ENCODE measurements at places on chromosomes 5 and 9.

GRCh38 chr5:40405230-40405629, 274.5 kb upstream of the PTGER4 start:
- no peak for DNase-seq

DNA sequence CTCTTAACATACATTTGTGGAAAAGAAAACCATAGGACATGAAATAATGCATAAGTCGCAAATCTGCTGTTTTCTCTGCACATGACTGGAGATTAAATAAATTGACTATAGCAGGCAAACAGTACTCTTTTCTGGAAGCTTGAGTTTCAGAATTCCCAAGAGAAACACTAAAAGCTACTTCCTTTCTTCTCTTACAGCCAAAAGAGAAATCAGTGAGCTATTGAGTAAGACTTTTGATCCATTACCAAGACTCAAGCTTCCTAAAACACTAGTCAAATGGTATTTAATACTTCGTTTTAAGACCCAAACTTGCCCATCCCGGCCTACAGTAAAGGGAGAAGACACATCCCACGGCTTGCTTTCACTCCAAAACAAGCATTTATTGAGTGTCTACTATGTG, 335.8 kb upstream of the PUM3 start:
- DNase-seq: no peak

GRCh38 chr5:33148076-33148513, 292.7 kb upstream of the TARS1 start:
- DNase-seq: no peak

GRCh38 chr5:174348311-174348981, 302.9 kb downstream of the NSG2 start:
- DNase-seq: no peak

DNA sequence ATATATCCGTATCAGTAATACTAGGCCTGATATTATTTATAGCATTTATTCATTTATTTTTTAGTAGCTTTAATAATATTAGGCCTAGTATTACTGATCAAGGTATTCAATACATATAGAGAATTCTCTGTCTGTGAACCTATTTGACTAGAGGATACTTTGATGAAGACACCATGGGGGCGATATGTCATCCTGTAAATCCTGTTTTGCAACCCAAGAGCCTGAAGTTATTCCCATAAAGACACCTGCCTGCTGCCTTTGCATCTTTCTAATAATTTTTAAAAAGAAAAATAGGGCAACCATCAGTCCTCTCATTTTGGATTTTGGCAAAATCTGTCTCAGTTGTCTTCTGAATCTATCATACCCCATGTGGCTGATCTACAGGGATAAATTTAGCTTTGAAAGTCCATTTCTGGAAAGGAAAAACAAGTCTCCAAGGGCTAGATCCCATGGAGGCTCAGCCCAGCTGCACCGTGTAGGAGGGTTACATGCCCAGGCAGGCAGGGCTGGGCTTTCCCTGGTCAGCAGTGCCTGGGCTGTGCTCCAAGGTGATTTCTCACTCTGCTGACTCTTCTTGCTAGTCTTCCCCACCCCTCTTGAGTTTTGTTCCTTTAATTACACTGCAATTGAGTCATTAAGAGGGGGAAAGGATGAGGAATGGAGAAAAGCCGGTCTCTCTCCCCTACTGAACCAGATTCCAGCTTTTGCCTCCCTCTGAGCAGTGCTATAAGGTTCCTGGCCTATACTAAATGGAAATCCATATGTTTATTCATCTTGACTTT, 169.0 kb downstream of the TRIM32 start:
- no peak for DNase-seq

GRCh38 chr5:39209924-39210323, 9.4 kb downstream of the FYB1 start:
- peak; percentile 71 for DNase-seq

DNA sequence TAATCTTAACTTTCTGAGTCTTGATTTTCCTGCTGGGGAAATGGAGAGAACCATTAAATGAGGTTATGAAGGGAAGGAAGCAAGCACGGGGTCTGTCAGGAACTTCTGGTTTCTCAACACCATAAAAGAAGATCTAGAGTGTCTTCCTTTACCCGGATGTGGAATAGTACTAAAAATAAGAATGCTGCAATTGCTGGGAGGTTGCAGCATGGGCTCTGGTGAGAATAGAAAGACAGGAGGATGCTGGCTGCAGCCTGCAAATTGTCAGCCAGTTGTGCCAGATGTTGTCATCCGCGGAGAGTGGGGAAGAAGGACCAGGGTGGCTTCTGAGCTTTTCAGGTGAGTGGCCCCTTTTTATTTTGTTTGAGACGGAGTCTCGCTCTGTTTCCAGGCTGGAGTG, 69.3 kb upstream of the STC2 start:
- DNase-seq: no peak

DNA sequence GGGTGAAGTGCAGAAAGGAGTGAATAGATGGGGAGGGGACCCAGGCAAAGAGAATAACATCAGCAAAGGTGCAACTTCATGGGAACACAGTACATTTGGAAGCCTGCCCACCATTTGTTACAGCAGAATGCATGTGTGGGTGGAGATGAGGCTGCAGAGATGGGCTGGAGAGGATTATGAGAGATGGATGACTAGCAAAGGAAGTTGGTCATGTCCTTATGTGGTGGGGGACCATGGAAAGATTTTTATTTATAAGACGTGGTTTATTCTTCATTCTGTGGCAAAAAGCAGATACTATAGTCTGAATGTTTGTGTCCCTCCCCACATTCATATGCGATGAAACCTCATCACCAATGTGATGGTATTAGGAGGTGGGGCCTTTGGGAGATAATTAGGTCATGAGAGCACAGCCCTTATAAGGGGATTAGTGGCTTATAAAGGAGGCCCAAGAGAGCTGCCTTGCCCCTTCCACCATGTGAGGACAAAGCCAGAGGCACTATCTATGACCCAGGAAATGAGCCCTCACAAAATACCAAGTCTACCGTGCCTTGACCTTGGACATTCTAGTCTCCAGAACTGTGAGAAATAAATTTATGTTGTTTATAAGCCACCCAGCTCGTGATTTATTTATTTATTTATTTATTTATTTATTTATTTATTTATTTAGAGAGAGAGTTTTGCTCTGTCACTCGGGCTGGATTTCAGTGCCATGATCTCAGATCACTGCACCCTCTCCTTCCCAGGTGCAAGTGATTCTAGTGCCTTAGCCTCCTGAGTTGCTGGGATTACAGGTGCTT, 483.7 kb downstream of the RAB3C start:
- DNase-seq: no peak

- DNase-seq: no peak
These were observed 531 bp downstream of the MVB12B start for GRCh38 chr9:126327006-126327713.

DNA sequence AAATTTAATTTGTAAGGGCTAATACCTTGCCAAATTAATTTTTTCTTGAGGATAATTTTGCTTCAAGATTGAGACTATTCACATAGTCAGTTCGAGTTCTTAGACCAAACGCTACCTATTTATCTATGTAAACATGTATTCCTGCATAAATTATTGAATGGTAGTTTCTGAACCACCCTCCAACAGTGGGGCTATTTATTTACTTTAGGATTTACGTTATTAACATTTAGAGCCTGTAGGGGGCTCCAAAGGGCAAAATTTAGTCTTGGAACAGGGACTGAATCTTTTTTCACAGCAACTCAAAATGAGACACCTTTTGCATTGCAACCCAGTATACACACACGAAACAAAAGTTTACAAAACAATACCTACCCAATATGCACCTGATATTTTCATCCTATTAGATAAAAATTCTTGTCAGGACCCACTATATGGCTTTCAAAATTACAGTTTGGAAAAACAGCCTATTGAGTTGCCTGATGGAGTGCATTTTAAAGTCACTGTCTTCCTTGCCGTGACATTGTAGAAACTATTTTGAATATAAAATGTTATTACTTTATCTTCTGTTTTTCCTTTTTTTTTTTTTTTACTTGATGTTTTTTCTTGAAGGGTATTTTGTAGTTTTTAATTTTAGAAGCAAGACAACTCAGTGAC, 47.1 kb upstream of the POU4F3 start:
- no peak for DNase-seq

DNA sequence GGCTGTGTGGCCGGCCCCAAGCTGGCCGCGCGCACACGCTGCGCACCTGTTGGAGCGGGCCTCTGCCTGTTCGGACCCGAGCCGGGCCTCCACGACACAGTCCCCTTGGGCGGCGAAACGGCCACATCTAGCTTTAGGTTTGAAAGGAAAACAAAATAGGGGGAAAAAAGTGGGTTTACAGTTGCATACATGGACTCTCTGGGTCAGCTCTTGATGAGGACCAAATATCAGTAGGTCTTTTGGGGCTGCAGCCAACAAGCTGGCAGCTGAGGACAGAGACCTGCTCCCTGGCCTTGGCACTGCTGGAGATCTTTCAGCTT, 20.7 kb downstream of the IGIP start:
- DNase-seq: no peak

GRCh38 chr5:80625230-80625629, 29.2 kb upstream of the MSH3 start:
- no peak for DNase-seq

DNA sequence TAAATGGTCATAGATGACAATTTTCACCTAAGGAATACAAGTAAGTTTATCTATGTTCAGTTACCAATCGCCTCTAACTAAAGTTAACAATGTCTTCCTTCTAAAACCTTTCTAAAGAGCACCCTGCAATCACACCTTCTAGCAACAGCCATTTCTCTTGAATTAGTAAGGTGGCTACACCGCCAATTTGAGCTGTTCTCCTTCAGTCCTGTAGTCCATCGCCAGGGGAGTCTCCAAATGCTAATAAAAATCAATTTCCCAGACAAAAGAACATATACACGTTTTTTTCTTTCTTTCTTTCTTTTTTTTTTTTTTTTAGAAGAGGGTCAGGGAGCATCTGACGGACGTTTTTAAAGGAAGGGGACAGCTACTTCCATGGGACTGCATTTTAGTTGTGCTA, 729 bp upstream of the RORB start:
- DNase-seq: no peak

DNA sequence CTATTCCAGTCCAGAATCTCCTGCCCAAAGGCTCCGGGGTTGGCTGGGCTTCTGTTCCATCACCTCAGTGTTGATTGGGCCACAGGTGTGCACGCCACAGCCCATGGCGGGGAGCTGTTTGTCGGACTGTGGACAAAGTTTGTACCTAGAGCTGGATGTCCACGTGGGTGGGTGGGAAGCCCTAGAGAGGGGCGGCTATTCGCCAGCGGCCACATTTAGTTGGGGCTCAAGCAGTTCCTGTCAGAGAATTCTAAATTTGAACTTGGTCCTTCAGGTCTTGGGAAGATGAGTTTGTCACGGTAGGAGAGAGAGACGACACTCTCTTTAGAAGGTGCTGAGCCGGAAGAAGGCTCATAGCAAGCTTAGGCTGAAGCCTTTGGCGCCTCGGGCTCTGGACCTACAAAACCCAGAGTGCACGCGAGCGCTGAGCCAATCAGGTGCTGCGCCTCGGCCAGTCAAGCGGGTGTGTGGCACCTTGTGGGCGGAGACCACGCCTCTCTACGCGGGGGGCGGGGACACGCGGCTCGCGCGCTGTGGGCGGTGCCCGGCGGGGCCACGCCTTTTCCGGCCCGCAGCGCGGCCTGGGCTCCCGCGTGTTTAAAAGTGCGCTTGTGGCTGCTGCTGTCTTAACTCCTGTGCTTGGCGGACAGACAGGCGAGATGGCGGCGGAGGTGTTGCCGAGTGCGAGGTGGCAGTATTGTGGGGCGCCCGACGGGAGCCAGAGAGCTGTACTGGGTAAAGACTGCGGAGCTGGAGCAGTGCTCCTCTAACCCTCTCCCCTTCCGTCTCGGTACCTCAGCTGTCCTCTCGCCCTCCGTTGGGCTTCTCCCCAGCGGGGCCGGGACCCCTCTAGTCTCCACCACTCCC, at the start of gene POLR1E:
Gene POLR1E (plus strand): TSS at position 560 of the 867 bp plus-strand sequence. CDS start 100 bp downstream, at position 660.
- peak; percentile 95 for DNase-seq

DNA sequence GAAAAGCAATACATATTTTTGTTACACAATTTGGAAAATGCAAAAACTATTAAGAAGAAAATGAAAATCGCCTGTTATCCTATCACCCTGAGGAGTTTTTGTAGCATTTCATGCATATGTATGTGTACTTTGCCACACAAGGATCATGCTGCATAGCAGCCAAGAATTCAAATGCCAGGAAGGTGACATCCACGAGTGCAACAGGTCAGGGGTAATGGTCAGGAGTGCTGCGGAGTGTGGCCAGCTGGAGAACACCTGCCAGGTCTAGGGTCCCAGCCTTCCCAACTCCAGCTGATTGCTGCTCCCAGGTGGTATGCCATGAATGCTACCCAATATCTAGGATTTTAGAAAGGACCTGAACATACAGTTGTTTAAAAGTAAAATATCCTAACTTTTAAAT, 617.1 kb downstream of the PRELID2 start:
- DNase-seq: no peak

DNA sequence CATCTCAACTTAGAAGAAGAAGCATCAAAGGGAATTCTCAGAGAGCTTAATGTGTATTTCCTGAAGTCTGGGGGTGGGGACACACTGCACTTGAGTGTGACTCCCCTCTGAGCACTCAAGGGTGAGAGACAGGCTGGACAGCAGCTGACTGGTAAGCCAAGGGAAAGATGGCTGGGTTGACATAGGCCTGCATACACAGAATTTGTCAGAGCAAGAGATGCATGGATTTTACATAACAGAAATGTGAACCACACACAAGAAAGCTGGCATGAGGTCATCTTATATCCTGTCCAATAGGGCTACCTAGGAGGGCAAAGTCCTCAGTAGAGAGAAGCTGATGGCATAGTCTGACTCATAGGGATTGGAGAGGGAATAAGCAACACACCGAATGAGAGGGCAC, 114.3 kb upstream of the EPB41L4A start:
- no peak for DNase-seq

- DNase-seq: no peak
These were observed 86.9 kb upstream of the TMEM161B start for GRCh38 chr5:88355490-88356050.

DNA sequence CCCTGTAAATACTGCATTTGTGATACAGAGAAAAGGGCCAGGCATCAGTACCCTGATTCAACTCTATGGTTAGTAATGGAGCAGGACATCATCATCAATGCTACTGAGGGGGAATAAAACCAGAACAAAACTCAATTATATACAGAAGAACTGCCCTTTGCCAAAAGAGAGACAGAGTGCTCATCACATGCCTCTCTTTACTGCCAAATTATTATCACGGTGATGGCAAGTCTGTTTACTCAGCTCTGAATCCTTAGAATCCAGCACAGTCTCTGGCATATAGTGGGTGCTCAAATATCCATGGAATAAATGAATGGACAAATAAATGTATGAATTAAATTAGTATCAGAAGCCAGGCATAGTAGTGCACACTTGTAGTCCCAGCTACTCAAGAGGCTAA, 130.2 kb downstream of the TTC39B start:
- no peak for DNase-seq

- peak; percentile 15 for DNase-seq
These were observed 644 bp downstream of the NIM1K start for GRCh38 chr5:43192558-43193180.
